Subcutaneous adipose tissue (tissue), 4 donors: ENCODE measurements at places on chromosomes 11 and 22. TPM values are rescaled to one million over a fixed set of nuclear protein-coding genes. Genes with fewer than 3 reads are reported as not detected.

ENTHD1 gene
- total RNA-seq, result not detected

MMP27 gene
- 0.68 TPM for total RNA-seq

CREB3L1 gene
- 0.44 TPM for total RNA-seq

C22orf42 gene
- not detected for total RNA-seq

PDE2A gene
- total RNA-seq, result 325 TPM

APOBEC3H gene
- not detected for total RNA-seq

TRIM29 gene
- 13.2 TPM for total RNA-seq

FXYD6 gene
- 15.0 TPM for total RNA-seq

NFAM1 gene
- total RNA-seq, result 2.6 TPM

KCNE3 gene
- 15.3 TPM for total RNA-seq

POU2AF1 gene
- total RNA-seq, result 2.1 TPM

LIF gene
- total RNA-seq, result not detected

PHF5A gene
- total RNA-seq, result 48.4 TPM

MRGPRF gene
- total RNA-seq, result 9.5 TPM

OR2AT4 gene
- total RNA-seq, result not detected

MRE11 gene
- 20.9 TPM for total RNA-seq

CNIH2 gene
- not detected for total RNA-seq

LRRN4CL gene
- 17.3 TPM for total RNA-seq

RAB38 gene
- 0.44 TPM for total RNA-seq

ZP1 gene
- total RNA-seq, result 0.34 TPM

DYNC2H1 gene
- total RNA-seq, result 34.9 TPM

MUC5B gene
- total RNA-seq, result not detected

INPP5J gene
- not detected for total RNA-seq
